Activated CD4-positive, alpha-beta T cell treated with anti-CD3 and anti-CD28 coated beads, Interleukin-2, Interleukin-6, amounts not matched to agents 100 ng/mL and 50 ng/mL, durations not matched to agents 16 hours and 8 hours (primary cell): ENCODE measurements at places on chromosomes 2 and 18.

DNA sequence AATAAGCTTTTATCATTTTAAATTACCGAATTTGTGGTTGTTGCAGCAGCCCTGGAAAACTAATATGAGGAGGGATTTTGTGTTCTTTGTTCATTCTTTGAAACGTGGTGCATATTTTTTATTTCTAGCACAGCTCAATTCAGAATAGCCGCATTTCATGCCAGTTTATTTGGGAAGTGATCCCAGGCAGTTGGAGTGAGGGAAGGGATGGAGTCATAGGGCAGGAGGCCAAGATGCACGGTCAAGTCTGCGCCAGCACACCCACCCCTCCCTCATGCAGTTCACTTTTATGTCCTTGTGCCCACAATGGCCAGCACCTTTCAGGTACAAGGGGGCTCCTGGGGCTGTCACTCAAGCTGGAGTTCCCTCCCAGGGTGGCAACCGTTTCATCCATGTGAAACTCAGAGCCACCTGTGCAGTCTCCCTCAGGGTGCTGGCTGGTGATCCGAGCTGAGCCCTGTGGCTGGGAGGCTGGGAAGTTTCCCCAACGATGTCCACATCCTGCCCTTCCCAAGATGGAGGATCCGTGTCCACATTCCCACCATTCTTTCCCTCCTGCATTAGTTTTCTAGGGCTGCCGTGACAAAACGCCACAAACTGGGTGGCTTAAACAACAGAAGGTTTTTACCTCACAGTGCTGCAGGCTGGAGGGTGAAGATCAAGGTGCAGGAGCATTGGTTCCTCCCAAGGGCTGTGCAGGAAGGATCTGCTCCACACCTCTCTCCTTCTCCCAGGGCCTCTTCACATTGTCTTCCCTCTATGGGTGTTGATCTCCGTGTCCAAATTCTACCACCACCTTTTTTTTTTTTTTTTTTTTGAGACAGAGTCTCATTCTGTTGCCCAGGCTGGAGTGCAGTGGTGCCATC, 68.5 kb upstream of the ITGA6 start:
- DNase-seq: no peak

- DNase-seq: no peak
Observed at GRCh38 chr2:56648802-56649201, 465.0 kb downstream of the CCDC85A start.

DNA sequence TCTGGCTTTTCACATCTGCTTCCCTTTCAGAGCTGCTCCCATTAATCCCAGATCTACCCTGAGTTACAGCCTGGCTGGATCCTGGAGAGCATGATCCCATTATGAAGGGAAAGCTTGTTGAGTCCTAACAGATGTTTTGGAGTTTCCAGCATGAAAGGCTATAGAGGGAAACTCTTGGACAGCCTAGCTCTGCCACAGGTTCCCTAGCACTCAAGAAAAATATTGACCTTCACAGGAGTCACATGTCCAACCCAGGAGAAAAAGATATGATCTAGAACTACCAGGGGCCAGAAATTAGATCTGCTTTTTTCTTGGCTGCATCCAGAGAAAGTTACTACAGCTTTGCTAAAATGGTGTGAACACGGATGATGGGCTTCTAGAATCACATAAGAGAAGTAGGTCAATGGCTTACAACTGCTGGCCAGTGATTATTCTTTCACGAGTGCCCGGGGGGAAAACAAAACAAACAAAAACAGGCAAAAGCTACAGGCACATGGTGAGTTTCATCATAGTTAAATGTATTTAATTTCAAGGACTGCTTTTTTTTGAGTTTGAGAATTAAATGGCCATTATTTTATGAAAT, 15.9 kb downstream of the CCDC93 start:
- no peak for DNase-seq

- peak; percentile 44 for DNase-seq
Observed at GRCh38 chr18:80159713-80160636, 50.9 kb downstream of the ADNP2 start.

- DNase-seq: no peak
Observed at GRCh38 chr2:16148632-16149348, 208.4 kb downstream of the MYCN start.

DNA sequence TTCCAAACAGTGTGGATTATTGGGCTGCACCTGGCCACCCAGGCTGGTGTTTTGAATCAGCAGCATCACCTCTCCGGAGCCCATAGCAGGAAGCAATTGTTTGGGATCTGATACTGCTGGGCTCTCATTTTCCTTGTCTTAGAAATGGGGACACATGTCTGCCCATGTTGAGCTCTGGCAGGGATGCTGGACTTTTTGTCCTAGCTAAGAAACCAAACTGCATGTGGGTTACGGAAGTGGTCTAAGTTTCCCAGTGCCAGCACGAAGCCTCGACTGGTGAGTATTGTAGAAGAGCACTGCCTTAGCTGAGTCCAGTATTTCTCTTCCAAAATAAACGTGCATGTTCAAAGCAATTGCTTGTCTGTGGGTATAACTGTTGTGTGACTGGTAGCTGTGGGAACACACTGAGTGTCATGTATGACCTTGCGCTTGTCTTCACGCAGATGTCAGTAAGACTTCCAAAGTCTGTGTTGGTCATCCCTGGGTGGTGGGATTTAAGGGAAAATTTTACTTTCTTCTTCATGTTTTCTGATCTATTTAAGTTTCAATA, 43.6 kb downstream of the SH3RF3 start:
- no peak for DNase-seq

GRCh38 chr2:189595417-189595816, 14.8 kb upstream of the SLC40A1 start:
- no peak for DNase-seq

DNA sequence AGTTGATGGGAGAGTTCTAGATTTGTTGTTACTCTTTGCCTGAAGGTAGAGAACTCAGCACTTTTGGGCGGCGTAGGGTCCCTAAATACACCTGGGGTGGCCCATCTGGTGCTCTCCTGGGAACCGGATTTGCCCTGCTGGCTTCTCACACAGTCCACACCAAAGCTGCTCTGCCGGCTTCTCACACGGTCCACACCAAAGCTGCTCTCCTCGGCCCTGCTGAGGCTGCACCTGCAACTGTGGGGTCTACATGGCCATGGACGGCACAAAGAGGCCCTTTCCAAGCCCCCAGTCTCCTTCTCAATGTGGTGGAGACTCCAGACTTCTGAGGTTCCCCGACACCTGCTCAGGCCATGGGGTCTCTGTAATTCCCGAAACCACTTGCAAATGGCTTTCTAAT, 124.8 kb upstream of the GPC1 start:
- no peak for DNase-seq

DNA sequence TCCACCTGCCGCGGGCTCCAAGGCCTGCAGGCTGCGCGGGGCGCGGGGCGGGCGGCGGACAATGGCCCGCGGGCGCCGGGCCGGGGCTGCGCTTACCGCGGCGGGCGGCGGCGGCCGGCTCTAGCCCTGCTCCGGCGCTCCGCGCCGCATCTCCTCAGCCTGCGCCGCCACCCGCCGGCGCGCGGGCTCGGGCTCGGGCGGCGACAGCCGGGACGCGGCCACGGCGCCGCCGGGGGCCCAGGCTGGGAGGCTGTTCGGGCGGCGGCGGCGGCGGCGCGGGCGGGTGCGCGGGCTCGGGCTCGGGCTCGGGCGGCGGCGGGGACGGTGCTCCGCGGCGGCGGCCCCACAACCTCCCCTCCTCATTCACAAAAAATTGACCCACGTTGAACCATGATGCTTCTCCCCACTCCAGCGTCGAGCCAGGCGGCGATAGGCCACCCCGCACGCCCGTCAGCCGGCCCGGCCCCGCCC, at the start of gene HDAC4:
TSS of gene HDAC4 (minus strand) at position 425 of the 471 bp plus-strand sequence. CDS start 48,321 bp downstream, outside the sequence.
- DNase-seq: no peak

- no peak for DNase-seq
Observed at GRCh38 chr2:181672255-181673008, 7.9 kb downstream of the NEUROD1 start.

- no peak for DNase-seq
Observed at GRCh38 chr2:219325136-219325535, 7.4 kb downstream of the RESP18 start.

DNA sequence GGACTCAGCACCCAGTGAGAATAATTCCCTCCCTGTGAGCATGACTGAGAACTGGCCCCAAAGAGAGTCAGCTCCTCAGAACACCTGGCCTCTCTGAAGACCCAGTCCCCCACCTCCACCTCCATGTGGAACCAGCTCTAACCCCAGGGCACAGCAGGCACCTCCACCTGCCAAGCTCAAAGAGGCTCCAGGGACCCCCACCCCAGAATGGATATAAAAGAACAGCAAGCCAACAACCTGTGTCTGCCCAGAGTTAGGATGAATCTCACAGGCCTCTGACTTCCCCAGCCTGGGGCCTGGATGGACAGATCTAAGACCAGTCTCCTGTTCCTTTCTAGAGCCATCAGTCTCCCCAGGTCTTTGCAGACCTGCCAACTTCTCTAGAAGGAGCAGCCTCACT, 498.5 kb downstream of the EIPR1 start:
- no peak for DNase-seq

GRCh38 chr2:101759162-101759561, 61.7 kb downstream of the MAP4K4 start:
- no peak for DNase-seq

DNA sequence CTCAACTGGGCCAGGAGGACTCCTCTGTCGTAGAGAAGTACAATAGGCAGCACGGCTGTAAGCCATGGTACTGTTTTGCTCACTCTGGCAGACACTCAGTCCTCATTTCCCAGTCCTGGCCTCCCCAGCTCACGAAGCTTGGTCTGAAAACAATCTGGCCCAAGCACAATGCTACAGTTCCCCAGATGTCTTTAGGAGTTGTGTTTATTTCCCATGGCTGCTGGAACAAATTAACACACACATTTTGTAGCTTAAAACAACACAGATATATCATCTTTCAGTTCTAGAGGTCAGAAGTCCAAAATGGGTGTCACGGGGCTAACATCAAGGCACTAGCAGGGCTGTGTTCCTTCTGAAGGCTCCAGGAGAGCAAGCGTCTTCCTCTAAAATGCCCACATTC, 13.0 kb downstream of the FABP1 start:
- DNase-seq: no peak

GRCh38 chr2:216215658-216216390, 106.7 kb downstream of the XRCC5 start:
- no peak for DNase-seq

DNA sequence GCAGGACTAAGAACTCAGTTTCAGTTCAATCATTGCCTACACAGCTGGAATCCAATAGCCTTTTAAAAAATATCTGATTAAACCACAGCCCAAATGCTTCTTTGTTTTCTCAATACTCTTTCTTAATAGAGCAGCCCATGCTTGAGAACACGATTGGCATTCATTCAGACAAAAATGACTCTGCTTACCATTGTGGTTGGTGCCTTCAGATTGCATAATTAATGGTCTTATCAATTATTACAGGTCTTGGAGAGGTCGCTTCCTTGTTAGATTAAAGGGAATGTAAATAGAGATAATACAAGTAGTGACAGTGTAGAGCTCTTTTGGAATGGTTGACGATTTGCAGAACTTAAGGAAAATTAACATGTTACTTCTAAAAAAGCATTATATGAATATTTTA, 107.2 kb downstream of the RNF152 start:
- DNase-seq: no peak
